CD4-positive, alpha-beta T cell treated with Interleukin-21 for 1 hour (primary cell): ENCODE measurements at places on chromosomes 5 and 9.
A peak's percentile ranks its signal among the peaks of the same experiment; 100 is the strongest.

GRCh38 chr5:73393611-73394489 is 54.7 kb downstream of the FOXD1 start:
- DNase-seq: no peak

DNA sequence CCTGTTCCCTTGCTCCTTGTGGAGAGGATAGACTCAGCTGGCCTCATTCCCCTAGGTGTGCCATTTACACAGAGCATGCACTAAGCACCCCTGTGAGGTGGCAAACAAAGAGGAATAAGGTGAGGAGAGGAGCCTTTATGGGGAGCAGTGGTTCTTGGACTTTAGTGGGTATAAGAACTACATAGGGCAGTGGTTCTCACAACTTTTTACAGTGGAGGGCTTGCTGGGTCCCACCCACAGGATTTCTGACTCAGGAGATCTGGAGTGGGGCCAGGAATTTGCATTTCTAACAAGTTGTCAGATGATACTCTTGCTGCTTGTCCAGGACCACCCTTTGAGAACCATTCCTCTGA is 42.0 kb downstream of the CSF1R start:
- no peak for DNase-seq

GRCh38 chr5:74332682-74333081 is 307.8 kb downstream of the ENC1 start:
- DNase-seq: no peak

GRCh38 chr9:133396952-133397351 is 20.8 kb downstream of the STKLD1 start:
- DNase-seq: no peak

- no peak for DNase-seq
Measured at GRCh38 chr5:36653044-36653705, 46.8 kb downstream of the SLC1A3 start.

DNA sequence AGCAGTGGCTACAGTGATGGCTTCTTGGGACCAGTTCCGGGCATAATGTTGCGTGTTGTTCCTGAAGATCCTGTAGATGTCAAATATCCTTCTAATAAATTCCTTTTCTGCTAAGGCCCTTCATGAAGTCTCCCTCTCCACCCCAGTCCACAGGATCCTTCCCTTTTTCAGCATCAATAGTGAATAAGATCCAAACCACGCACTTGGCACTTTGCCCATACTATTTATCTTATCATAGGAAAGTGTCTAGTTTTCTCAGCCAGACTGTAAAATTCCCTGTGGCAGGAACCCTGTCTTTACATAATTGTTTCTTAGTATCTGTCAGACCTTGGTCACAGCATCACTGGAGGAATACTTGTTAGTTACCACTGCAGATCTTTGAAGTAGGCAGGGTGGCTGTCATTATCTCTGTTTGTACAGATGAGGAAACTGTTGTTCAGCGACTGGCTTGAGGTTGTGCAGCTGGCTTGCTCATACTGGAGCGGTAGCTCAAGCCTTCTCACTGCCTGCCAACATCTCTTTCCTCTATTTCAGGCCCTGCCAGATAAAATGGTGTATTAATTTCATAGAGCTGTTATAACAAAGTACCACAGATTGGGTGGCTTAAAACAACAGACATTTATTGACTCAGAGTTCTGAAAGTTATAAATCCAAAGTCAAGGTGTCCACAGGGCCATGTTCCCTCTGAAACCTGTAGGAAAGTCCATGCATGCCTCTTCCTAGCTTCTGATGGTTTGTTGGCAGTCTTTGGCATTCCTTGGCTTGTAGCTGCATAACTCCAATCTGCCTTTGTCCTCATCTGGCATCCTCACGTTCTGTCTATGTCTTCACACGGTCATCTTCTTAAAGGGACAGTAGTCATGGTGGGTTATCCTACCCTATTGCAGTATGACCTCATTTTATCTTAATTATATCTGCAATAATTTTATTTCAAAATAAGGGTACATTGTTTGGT is 33.5 kb upstream of the APC start:
- DNase-seq: no peak

GRCh38 chr9:120561709-120562108 is 18.3 kb downstream of the CDK5RAP2 start:
- DNase-seq: no peak

GRCh38 chr5:60444661-60445360 is 255.2 kb downstream of the DEPDC1B start:
- DNase-seq: no peak

- DNase-seq: no peak
Measured at GRCh38 chr9:120348951-120349429, 231.0 kb downstream of the CDK5RAP2 start.

- DNase-seq: no peak
Measured at GRCh38 chr5:135629666-135630065, 50.9 kb upstream of the CXCL14 start.

GRCh38 chr5:62938927-62939326 is 360.3 kb downstream of the LRRC70 start:
- no peak for DNase-seq

- no peak for DNase-seq
Measured at GRCh38 chr9:80964374-80964773, 725.0 kb downstream of the TLE1 start.

GRCh38 chr5:72624641-72625236 is 117.5 kb upstream of the ZNF366 start:
- DNase-seq: no peak

DNA sequence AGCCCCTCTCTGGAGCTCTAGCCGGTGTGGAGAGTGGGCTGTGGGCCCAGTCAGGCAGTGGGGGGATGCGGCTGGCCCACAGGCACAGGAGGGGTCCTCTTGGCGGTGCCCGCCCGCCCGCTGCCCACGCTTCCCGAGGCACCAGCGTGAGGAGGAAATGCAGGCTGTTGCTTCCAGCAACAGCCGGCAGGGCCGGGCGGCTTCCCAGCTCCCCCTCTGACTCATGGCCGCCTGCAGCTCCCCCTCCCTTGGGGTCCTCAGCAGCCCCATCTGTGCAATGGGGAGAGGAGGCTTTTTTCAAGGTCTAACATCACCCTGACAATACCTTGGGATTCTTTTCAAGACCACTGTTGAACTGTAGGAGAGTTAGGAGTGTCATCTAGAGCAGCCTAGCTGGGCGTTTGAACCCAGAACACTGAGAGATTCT is 10.4 kb downstream of the CXXC5 start:
- DNase-seq: no peak

GRCh38 chr9:5459289-5459829 is 9.0 kb downstream of the CD274 start:
- no peak for DNase-seq

DNA sequence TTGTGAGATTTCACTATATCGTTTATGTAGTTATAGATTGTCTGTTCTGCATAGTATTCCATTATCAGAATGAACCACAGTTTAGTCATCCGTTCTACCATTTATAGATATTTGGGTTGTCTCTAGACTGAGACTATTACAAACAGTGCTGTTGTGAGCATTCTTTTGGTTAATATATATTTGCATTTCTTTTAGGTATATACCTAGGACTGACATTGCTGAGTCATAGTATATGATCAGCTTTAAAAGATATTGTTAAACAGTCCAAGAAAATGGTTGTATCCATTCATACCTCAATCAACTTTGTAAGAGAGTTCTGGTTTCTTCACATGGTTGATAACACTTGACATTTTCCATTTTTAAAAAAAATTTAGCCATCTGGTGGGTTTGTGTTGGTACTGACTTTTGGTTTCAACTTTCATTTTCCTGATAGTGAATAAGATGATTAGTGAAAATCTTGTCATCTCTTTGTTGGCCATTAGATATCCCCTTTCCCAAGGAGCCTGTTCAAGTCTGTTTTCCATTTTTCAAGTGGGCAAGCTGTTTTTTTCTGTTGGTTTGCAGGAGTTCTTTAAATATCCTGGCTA is 22.9 kb upstream of the ADAM19 start:
- no peak for DNase-seq

- DNase-seq: no peak
Measured at GRCh38 chr5:86686046-86686445, 68.3 kb downstream of the COX7C start.

- DNase-seq: no peak
Measured at GRCh38 chr5:99315413-99316183, 386.8 kb upstream of the CHD1 start.

DNA sequence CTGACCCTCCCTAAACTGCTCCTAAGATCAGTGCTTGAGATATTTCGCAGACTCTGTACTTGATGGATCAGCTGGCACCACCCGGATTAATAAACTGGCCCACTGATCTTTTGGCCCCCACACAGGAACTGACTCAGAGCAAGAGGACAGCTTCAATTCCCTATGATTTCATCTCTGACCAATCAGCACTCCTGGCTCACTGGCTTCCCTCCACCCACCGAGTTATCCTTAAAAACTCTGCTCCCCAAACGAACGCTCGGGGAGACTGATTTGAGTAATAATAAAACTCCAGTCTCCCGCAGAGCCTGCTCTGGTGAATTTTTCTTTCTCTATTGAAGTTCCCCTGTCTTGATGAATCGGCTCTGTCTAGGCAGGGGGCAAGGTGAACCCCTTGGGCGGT is 36.5 kb upstream of the CD180 start:
- DNase-seq: no peak

- no peak for DNase-seq
Measured at GRCh38 chr5:10120934-10121333, 128.8 kb downstream of the ATPSCKMT start.

DNA sequence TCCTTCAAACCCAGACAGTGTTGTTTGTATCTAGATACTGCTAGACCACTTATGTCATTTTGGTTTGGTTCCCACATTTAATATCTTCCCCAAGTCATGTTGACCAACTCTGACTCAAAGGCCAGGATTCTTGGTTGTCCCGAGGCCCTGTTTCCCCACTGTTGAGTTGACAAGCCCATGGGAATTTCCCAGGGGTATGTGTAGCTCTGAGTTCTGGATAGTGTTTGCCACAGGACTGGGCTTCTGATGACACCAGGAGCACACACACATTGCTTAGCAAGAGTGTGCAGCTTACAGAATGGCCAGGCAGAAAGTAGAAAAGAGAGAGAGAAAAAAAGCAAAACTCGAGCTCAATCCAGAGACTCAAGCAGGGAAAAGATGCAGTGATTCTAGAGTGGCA is 214.4 kb downstream of the NXNL2 start:
- no peak for DNase-seq

DNA sequence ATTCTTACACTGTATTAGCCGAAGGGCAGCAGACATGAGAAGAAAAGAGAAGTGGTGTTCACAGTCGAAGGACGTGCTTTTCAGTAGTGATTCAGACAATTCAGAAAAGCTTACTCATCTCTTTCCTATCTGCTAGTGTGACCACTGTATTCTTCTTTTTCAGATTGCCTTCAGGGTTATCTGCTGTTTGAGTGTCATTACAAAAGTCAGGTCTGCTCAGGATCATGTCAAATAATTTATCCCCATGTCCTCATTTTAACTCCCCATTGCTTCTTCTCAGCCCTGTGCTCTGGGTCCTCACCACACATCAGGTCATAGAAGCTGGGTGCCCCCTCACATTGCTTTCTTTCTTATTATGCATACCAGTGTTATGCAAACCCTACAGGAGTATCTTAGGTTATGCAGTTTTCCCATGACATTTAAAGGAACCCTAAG is 394.0 kb downstream of the CETN3 start:
- DNase-seq: no peak

- no peak for DNase-seq
Measured at GRCh38 chr5:67050125-67050524, 146.5 kb downstream of the CD180 start.

GRCh38 chr5:11037080-11037479 is 276.0 kb upstream of the DAP start:
- no peak for DNase-seq

DNA sequence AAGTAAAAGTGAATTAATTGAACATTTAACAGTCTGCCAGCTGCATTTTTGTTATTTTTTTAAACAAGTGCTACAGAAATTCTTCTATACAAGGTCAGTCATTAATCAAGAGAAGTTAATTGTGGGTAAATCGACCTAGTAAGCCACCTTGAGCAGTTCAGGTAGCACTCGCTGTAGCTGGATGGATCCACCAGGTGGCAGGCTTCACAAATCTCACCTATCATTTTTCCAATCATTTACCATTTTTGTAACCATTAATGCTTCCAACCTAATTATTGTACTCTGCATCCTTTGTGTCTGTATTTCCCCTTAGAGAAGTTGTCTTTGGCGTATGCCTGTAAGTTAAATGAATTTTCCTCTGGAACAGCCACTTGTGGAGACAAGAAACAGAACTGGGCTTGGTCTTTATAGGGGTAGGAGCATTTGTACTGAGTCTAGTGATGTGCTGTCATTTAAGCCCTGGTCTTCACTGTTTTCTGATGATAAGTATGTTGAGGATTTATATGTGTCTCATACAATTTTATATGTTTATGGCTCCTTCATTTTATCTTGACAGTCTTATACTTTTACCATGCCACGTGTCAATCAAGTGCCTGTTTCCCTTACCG is 39.5 kb downstream of the CD180 start:
- peak; percentile 69 for DNase-seq

DNA sequence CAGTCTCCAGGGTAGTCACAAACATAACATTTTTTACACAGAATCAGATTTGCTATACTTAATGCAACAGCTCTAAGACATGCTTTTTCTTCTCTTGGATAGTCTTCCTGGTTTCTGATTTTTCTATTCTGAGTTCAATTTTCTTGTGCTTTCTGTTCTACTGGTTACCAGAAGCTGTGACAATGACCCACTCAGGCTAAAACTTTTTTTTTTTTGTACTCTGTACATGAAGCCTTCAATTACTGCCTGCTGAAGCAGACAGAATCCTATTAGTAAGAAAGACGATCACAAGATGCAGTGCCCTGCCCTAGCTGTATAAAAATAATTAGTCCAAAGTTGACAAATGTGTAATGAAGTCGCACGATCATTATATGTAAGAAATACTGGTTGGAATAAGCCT is 231.1 kb upstream of the TBCA start:
- DNase-seq: no peak

- DNase-seq: no peak
Measured at GRCh38 chr9:127166651-127167524, 44.5 kb upstream of the ANGPTL2 start.

- no peak for DNase-seq
Measured at GRCh38 chr5:82298668-82299067, 20.5 kb upstream of the RPS23 start.

DNA sequence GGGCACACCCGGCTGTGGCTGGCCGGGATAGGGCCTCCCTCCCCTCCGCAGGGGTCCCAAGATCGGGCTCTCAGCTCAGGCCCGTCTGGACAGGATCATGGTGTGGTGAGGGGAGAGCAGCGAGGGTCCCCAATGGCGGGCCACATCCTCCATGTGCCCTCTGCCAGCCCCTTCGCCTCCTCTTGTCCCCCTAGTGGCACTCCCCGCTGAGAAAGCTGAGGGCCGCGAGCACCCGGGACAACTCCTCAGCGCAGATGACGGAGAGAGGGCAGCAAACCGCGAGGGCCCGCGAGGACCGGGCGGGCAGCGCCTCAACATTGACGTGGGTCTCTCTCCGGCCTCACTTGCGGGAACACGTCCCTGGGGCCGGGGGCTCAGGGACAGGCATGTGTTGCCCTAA is 24.6 kb downstream of the NKD2 start:
- DNase-seq: no peak
